ENCODE measurements at places on chromosomes 16 and 17. TPM values are rescaled to one million over a fixed set of nuclear protein-coding genes. Genes with fewer than 3 reads are reported as not detected.
A peak's percentile ranks its signal among the peaks of the same experiment; 100 is the strongest.

DNA sequence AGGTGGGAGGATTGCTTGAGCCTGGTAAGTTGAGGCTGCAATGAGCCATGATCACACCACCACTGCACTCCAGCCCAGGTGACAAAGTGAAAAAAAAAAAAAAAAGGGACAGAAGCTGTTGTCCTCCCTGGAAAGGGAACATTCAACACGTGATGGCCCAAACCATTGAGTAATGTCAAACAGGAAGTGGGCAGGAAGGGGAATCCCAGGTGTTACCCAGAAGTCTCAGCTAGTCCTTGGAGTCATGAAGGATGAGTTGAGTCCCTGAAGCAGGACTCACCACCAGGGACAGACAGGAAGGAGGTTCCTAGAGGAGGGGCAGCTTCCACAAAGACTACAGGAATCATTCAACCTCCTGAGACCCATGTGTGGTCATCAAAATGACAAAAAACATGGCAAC lies 19.8 kb upstream of the CMIP start:
- no peaks in the 10 kb centered on the region for H3K27me3 ChIP-seq
- H3K36me3 ChIP-seq, result no peaks in the 10 kb centered on the region
- no peak for DNase-seq
- no peak overlapping the region for H3K27ac ChIP-seq
- no peak overlapping the region for H3K4me3 ChIP-seq

Gene XYLT1
- 22.9 TPM for total RNA-seq

DNA sequence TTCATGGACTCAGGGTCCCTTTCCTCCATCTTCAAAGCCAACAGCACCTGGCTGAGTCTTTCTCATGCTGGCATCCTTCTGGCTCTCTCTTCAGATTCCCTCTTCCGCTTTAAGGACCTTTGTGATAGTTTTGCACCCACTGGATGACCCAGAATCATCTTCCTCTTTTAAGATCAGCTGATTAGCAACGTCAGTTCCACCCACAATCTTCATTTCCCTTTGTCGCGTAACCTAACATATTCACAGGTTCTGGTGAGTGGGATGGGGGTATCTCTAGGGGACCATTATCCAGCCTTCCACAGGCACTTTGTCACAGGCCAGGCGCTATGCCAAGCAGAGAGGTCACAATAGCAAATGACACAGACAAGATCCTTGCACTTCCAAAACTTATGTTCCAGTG lies 593.8 kb downstream of the MAF start:
- H3K4me3 ChIP-seq, result no peak overlapping the region
- no peak for DNase-seq
- H3K4me1 ChIP-seq, result no peaks in the 10 kb centered on the region
- H3K36me3 ChIP-seq, result no peaks in the 10 kb centered on the region
- no peaks in the 10 kb centered on the region for H3K27me3 ChIP-seq
- H3K27ac ChIP-seq, result no peak overlapping the region

GRCh38 chr17:81254955-81255717 lies 16.0 kb downstream of the NDUFAF8 start:
- no peak overlapping the region for H3K27ac ChIP-seq
- no peaks in the 10 kb centered on the region for H3K27me3 ChIP-seq
- peaks cover 15% of the 10 kb centered on the region for H3K4me1 ChIP-seq
- DNase-seq, result peak; percentile 64
- H3K4me3 ChIP-seq, result no peak overlapping the region

DNA sequence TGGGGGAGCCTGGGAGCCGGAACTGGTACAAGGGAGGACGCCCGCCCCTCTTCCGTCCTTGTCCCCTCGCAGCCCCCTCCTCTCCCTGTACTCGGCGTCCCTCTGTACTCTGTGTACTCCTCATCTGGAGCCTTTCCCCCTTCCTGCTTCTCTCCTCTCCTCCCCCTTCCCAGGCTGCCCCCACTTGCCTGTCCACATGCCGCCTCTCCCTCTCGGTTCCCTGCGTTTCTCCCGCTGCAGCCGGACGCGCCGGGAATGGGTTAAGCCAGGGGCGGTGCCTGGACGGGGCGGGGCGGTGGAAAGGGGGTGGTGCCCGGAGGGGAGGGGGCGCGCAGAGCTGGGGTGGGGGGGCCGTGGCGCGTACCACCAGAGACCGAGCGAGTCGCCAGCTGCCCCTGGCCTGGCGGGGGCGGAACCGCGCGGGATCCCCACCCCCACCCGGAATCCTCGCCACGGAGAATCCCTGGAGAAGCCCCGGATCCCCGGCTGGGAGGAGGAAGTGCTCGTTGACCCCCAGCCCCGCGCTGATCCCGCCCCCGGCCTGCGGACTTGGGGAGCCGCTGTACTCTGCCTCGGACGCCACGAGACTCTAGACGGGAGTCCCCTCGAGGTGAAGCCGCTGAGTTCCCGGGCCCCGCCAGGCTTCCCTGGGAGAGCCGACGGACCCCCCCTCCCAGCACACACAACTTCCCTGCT lies 22.6 kb downstream of the GJD3 start:
- peak; percentile 55 for DNase-seq
- H3K27me3 ChIP-seq, result no peaks in the 10 kb centered on the region
- H3K4me1 ChIP-seq, result peaks cover 50% of the 10 kb centered on the region
- peak overlapping the region; percentile 63 for H3K4me3 ChIP-seq
- H3K27ac ChIP-seq, result peak overlapping the region; percentile 76
- H3K36me3 ChIP-seq, result peaks cover 4% of the 10 kb centered on the region

Gene KRT23
- not detected for total RNA-seq

Gene KRTAP9-2
- total RNA-seq, result not detected

- peaks cover 8% of the 10 kb centered on the region for H3K4me1 ChIP-seq
- no peak overlapping the region for H3K4me3 ChIP-seq
- no peak overlapping the region for H3K27ac ChIP-seq
- H3K36me3 ChIP-seq, result no peaks in the 10 kb centered on the region
- DNase-seq, result peak; percentile 16
Measured at GRCh38 chr16:997440-998051, 16.0 kb downstream of the SOX8 start.

Gene KRT27
- total RNA-seq, result not detected

DNA sequence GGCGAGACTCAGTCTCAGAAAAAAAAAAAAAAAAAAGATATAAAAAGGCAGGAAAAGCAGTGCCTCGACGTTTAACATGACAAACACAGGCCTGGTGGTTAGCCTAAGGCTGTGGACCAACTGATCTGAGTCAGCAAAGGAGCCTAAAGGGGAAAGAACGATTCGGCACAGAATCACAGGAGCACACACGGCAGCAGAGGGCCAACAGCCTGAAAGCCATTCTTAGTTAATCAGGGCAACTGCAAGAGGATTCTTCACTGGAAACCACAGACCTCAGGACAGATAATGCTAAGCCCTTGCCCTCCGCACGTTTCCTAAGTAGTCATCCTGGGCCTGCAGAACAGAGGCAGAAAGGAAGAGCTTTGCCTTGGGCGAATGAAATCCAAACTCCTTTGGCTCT lies 14.7 kb downstream of the TMEM11 start:
- no peak overlapping the region for H3K4me3 ChIP-seq
- H3K36me3 ChIP-seq, result peaks cover 12% of the 10 kb centered on the region
- H3K27ac ChIP-seq, result no peak overlapping the region
- peaks cover 5% of the 10 kb centered on the region for H3K4me1 ChIP-seq

Gene CLDN6
- total RNA-seq, result 449 TPM

GRCh38 chr16:50839356-50839755 lies 97.5 kb downstream of the CYLD start:
- peaks cover 5% of the 10 kb centered on the region for H3K4me1 ChIP-seq
- no peak overlapping the region for H3K27ac ChIP-seq
- no peak overlapping the region for H3K4me3 ChIP-seq
- H3K27me3 ChIP-seq, result peaks cover 13% of the 10 kb centered on the region
- H3K36me3 ChIP-seq, result no peaks in the 10 kb centered on the region
- DNase-seq, result no peak

- no peaks in the 10 kb centered on the region for H3K36me3 ChIP-seq
- H3K4me3 ChIP-seq, result no peak overlapping the region
- H3K4me1 ChIP-seq, result peaks cover 36% of the 10 kb centered on the region
- no peaks in the 10 kb centered on the region for H3K27me3 ChIP-seq
- DNase-seq, result no peak
Measured at GRCh38 chr16:81601601-81602255, 157.1 kb downstream of the CMIP start.

- H3K27ac ChIP-seq, result no peak overlapping the region
- no peaks in the 10 kb centered on the region for H3K4me1 ChIP-seq
- no peak overlapping the region for H3K4me3 ChIP-seq
- no peaks in the 10 kb centered on the region for H3K36me3 ChIP-seq
Measured at GRCh38 chr16:66668777-66669444, 27.6 kb downstream of the CMTM4 start.

DNA sequence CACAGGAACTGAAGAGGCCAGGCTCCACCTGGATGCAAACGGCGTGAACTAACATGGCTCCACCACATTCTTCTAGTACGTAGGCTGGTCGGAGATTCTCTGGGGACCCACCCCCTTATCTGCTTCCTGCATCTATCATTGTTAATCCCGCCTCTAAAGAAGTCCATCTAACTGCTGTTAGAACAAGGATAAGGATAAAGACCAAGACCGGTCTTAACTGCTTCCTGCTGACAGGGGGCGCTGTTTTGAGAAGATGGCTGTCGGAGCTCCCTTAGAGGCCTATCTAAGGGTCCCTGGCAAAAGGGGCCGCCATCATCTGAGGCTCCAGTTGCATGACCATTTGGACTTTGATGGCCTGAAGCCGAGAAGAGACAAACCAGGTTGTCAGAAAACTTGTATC lies 25.8 kb upstream of the TNFSF12 start:
- no peaks in the 10 kb centered on the region for H3K36me3 ChIP-seq
- no peak overlapping the region for H3K4me3 ChIP-seq

DNA sequence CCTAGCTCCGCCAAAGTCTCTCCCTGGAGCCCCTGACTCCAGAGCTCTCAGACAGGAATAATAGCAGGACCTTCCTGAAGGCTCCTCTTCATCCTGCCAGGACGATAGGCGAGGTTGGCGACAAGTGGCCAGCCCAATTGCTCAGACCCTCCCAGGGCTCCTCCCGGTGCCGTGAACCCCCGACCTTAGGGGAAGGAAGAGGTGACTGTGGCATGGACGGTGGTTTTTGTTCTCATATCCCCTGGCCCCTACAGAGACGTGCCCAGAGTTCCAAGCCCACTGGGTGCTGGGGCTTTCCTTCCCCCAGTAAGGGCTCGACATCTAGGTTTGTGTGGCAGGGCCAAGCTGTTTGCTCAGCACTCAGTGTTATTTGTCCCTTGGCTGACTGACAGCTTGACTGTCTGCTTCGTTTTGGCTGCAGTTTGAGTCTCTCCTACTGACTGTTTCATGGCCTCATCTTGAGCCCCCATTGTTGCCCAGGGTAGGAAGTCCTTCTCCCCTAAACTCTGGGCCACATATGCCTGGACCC lies 4.6 kb upstream of the ADCY7 start:
- no peaks in the 10 kb centered on the region for H3K36me3 ChIP-seq
- DNase-seq, result no peak
- H3K4me1 ChIP-seq, result peaks cover 26% of the 10 kb centered on the region
- H3K27ac ChIP-seq, result no peak overlapping the region
- H3K27me3 ChIP-seq, result no peaks in the 10 kb centered on the region
- H3K4me3 ChIP-seq, result no peak overlapping the region

DNA sequence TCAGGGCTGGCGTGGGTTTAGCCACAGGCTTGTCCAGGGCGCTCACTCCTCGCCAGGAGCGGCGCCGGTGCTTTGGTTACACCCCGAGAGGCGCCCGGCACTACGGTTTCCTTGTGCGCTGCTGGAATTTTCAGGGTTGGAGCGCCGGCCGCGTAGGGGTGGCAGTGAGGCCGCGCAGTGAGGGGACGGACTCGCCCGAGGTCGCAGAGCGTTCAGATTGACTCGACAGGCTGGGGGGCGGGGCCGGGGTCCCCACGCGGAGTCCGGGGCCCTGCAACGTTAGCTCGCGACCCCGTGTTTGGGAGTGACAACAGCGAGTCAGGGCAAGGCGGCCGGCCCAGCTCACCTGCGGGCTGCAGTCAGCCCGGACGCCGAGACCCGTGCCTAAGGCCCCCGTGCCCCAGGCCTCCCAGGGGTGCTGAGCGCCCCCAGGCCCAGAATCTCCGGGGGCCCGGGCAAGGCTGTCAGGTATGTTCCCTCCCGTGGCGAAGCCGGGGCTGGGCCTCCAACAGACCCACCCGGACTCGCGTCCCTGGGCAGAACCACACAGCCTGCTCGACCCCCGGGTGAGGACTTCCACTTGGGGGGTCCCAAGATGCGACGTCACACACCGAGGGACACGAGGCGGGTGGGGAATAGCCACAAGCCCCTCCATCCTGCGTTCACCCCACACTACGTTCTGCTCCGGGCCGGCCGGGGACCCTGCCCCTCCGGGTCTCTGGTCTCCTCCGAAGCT lies 1.3 kb upstream of the ACTG1 start:
- peak; percentile 64 for DNase-seq
- peaks cover 29% of the 10 kb centered on the region for H3K36me3 ChIP-seq

GRCh38 chr17:21019976-21020586 lies 22.7 kb downstream of the USP22 start:
- H3K27me3 ChIP-seq, result no peaks in the 10 kb centered on the region
- no peak overlapping the region for H3K27ac ChIP-seq
- peaks cover 79% of the 10 kb centered on the region for H3K36me3 ChIP-seq
- peaks cover 2% of the 10 kb centered on the region for H3K4me1 ChIP-seq
- no peak for DNase-seq

Gene TPSD1
- not detected for total RNA-seq

DNA sequence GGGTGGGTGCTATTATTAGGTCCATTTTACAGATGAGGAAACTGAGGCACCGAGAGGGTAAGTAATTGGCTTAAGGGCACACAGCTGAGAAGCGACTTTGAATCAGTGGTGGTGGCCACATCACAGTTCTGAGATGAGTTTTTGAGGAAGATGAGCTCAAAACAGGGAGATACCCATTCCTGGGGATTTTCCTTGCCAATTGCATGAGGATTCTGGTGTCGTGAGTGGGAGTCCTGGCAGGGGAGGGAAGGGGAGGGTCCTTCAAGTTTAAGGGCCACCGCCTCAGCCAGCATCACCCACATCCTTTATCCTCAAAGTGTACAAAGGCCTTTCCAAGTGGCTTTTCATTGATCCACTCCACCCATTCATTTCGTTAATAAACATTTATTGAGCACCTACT lies 45.3 kb downstream of the IL21R start:
- H3K27ac ChIP-seq, result no peak overlapping the region
- no peak overlapping the region for H3K4me3 ChIP-seq
- H3K4me1 ChIP-seq, result peaks cover 4% of the 10 kb centered on the region
- no peaks in the 10 kb centered on the region for H3K27me3 ChIP-seq

Gene HBZ
- not detected for total RNA-seq

GRCh38 chr16:80367037-80367658 lies 173.6 kb upstream of the DYNLRB2 start:
- no peaks in the 10 kb centered on the region for H3K36me3 ChIP-seq
- no peaks in the 10 kb centered on the region for H3K4me1 ChIP-seq
- H3K27ac ChIP-seq, result no peak overlapping the region
- H3K27me3 ChIP-seq, result no peaks in the 10 kb centered on the region
